ENCODE measurements at places on chromosomes 7 and 10.
A peak's percentile ranks its signal among the peaks of the same experiment; 100 is the strongest.

GRCh38 chr10:54983255-54983654, 182.2 kb upstream of the PCDH15 start:
- no peak for DNase-seq
- no peaks in the 10 kb centered on the region for H3K4me1 ChIP-seq
- H3K27ac ChIP-seq = no peak overlapping the region
- H3K36me3 ChIP-seq = peaks cover 2% of the 10 kb centered on the region

GRCh38 chr10:118534136-118534535, 61.3 kb downstream of the PRLHR start:
- DNase-seq = no peak
- peaks cover 13% of the 10 kb centered on the region for H3K27me3 ChIP-seq
- peaks cover 7% of the 10 kb centered on the region for H3K4me1 ChIP-seq
- peak overlapping the region; percentile 16 for H3K4me3 ChIP-seq
- no peak overlapping the region for H3K27ac ChIP-seq

- H3K4me1 ChIP-seq = no peaks in the 10 kb centered on the region
- no peak overlapping the region for H3K27ac ChIP-seq
- DNase-seq = no peak
Observed at GRCh38 chr7:135522509-135522908, 12.6 kb upstream of the CNOT4 start.

DNA sequence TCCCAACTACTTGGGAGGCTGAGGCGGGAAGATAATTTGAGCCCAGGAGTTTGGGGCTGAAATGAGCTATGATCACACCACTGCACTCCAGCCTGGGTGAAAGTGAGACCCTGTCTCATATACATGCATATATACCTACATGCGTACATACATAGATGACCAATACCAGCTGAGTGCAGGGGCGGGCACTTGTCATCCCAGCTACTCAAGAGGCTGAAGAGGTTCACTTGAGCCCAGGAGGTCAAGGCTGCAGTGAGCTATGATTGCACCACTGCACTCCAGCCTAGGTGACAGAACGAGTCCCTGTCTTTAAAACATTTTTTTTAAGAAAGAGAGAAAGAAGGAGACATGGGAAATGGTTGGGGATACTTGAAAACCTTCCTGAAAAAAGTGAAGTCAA, 17.4 kb upstream of the PROSER2 start:
- no peaks in the 10 kb centered on the region for H3K36me3 ChIP-seq
- peaks cover 12% of the 10 kb centered on the region for H3K27me3 ChIP-seq
- H3K4me3 ChIP-seq = no peak overlapping the region
- H3K27ac ChIP-seq = no peak overlapping the region
- no peaks in the 10 kb centered on the region for H3K4me1 ChIP-seq

GRCh38 chr10:13659887-13660550, 73.3 kb downstream of the PRPF18 start:
- no peak overlapping the region for H3K4me3 ChIP-seq
- no peaks in the 10 kb centered on the region for H3K27me3 ChIP-seq
- no peak overlapping the region for H3K27ac ChIP-seq
- peak; percentile 70 for DNase-seq
- no peaks in the 10 kb centered on the region for H3K36me3 ChIP-seq

DNA sequence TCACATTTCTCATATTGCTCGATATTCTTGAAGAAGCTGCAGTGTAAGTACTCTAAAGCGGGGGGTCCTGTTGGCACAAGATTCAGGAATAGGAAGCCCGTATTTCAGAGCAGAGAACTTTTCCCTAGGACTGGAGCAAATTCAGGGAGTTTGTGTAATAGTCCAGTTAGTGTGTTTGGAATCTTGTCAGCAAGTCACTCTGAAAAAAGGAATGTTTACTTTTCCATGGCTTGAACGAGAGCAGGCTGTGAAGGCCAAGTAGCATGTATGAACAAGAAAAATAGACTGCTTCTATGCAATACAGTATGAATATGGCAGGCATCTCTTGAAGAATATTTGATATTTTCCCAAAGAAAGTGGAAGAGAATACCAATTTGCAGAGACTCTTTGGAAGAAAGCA, 39.8 kb downstream of the CDC123 start:
- H3K4me3 ChIP-seq = no peak overlapping the region
- H3K27ac ChIP-seq = peak overlapping the region; percentile 76
- no peaks in the 10 kb centered on the region for H3K27me3 ChIP-seq
- no peak for DNase-seq
- no peaks in the 10 kb centered on the region for H3K36me3 ChIP-seq

DNA sequence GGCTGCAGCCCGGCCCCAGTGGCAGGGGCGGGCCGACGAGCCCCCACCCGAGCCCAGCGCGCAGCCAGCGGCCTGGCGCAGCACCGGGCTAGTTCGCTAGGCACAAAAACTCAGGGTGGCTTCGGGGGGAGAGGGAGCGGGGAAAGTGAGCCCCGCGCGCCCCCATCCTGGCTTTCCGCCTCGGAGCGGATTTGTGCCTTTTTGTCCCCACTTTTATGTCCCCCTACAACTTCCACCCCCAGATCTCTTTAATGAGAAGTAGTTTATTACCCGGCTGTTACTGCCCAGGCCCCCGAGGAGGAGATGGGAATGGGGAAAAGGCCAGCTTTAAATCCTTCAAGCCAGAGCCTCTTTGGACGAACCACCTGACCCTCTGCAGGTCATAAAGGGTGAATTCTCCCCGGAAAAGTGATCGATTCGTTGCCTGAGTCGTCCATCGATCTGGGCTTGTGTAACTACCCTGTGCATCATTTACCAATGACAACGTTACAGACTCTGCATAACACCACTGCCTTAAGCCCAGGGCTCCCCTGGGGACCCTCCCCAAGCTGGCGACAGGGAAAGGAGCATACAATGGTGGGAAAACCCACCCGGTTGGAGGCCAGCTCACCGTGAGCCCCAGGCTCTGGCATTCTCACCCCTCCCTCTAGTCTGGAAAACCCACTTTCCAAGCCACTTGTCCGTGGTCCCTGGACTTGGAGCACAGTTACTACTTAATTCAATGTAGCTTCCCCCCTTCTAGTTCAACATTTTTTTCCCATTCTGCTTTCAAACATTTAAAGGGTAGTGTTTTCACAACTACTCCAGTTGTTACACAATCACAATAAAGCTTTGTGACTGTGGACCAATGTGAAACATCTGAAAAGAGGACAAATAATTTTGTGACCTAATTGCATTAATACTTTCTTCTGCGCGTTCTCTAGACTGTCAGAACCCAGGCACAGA, 748 bp upstream of the SH3PXD2A start:
- no peak for DNase-seq
- peaks cover 10% of the 10 kb centered on the region for H3K4me1 ChIP-seq
- peaks cover 41% of the 10 kb centered on the region for H3K27me3 ChIP-seq
- H3K4me3 ChIP-seq = peak overlapping the region; percentile 66
- no peaks in the 10 kb centered on the region for H3K36me3 ChIP-seq

Measured in activated T-cell treated with anti-CD3 and anti-CD28 coated beads, Interleukin-2, amount 50 U/mL, for 72 hours (primary cell).